ENCODE measurements at places on chromosomes 2 and 18.

DNA sequence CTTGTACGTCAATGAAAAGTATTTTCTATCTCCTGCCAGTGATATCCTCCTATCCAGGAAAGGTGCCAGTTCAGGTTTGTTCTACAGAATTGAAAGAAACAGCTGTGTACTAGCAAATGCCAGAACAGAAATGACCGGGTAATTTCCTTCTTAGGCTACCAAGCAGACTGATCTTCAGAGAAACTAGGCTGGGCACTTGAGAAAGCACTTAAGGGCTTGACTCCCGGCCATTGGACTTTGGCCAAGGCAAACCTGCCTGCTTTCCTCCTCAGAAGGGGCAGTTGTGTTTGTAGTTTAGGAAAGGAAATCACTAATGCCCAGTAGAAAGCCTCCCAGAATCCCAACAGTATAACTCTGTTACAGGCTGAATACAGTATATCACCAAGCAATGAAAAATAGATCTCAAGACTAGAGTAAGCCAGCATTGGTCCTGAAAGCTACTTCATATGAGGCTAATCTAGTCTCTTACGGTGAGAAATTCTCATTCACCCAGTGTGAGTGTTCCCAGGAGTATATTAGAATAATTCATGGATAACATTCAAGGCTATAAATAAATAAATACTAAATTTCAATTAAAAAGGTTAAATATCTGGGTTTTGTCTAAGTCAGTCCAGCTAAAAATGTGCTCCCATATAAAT is 43.0 kb upstream of the COL5A2 start:
- no peak for DNase-seq

DNA sequence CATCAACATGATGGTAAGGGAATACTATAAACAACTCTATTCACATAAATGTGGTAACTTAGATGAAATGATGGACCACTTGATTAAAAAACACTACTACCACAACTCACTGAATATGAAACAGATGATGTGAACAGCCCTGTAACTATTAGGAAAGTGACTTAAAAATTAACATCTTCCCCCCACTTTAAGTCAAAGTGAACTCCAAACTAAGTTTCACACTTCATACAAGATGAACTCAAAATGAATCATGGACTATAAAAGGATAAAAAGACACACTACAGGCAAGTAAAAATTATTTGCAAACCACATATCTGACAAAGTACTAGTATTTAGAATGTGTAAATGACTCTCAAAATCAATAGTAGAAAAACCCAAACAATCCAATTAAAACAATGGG is 71.6 kb downstream of the ZAP70 start:
- DNase-seq, result no peak

- DNase-seq, result no peak
Measured at GRCh38 chr18:35707674-35708073, 126.1 kb downstream of the GALNT1 start.

DNA sequence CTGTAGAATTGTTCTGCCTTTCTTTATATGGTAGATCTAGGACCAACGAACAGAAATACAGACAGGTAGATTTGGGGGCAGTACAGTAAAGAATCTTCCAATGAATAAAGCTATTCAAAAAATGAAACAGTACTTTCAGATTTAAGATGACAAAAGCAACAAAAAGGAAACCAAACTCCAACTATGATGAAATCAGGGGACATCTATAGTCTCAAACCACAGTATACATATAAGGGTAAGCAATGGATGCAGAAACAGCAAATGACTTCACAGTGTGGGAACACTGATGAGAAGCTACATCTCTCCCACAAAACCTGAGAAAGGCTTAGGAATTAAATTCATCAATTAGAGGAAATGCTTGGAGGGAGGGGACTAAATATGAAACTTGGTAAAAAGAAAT is 202.5 kb downstream of the CTNNA2 start:
- no peak for DNase-seq

GRCh38 chr2:222604749-222605515 is 51.0 kb downstream of the FARSB start:
- DNase-seq, result no peak

DNA sequence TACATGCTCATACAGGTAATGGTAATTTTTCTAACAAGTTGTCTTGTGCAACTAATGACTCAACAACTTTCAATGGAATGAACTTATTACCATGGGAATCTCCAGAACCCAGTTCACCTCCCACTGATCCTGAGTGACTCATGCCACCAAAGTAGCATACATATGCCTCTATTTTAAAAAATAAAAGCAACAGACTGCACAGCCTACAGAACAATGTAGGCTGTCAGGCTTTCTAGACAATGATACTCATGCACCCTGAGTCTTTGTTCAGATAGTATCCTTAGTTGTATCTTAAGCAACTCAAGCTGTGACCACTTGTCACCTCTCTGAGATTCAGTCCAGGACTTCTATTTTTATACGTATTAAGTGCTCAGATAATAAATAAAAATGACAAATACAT is 531.0 kb upstream of the SETBP1 start:
- no peak for DNase-seq
